Fibroblast of pulmonary artery (primary cell): ENCODE measurements at places on chromosomes 7 and 10.

GRCh38 chr10:131779661-131780394 is 121.0 kb upstream of the PPP2R2D start:
- no peak for DNase-seq

GRCh38 chr7:46054272-46054671 is 133.2 kb upstream of the IGFBP3 start:
- DNase-seq: peak; percentile 65

GRCh38 chr10:128008521-128009250 is 101.8 kb downstream of the PTPRE start:
- DNase-seq: no peak

- no peak for DNase-seq
Observed at GRCh38 chr10:95579292-95579691, 18.1 kb upstream of the SORBS1 start.

GRCh38 chr7:69638674-69639073 is 40.4 kb downstream of the AUTS2 start:
- no peak for DNase-seq

DNA sequence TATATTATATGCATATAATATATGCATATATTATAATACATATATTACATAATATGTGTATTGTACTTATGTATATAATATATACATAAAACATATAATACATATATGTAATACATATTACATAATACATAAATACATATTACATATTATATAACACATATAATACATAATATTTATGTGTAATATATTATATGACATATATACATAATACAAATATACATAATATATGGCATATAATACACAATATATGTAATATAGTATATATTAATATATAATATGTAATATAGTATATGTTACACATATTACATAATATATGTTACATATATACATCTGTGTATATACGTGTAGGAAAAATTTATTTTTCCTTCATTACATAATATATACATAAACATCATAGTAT is 63.4 kb downstream of the SGMS1 start:
- DNase-seq: no peak

- DNase-seq: no peak
Observed at GRCh38 chr7:34187798-34188307, 282.5 kb downstream of the BMPER start.

DNA sequence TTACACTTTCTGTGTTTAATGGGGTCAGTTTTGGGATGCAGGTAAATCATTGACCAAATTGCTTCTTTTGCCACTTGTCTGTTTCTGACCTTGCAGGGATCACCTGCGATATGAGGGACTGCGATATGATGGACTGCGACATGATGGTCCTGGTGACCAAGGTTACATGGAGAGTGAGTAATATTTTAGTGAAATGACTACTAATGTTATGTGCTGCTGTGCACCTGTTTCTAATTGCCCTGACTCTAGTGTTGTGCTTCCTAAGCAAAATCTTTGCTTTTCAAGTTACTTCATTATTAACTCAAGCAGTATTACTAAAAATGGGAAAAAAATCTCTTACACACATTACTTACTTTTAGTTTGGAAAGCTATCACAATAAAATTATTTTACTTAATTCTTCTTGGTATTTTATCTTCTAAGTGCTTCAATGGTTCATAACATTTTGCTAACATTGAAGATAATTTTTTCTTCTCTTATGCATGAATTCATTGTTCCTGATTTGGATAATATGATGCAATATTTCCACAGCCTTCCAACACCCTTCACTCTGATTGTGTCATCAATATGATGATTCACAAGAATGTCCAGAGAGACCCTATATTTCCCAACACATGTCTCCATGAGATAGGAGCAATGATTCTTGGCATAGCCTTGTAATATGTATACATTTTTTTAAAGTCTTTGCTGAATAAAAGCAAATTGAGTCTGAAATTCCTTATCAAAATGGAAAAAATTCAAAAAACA is 306.2 kb upstream of the AKR1E2 start:
- peak; percentile 95 for DNase-seq

- no peak for DNase-seq
Observed at GRCh38 chr10:299969-300368, 164.7 kb downstream of the ZMYND11 start.

DNA sequence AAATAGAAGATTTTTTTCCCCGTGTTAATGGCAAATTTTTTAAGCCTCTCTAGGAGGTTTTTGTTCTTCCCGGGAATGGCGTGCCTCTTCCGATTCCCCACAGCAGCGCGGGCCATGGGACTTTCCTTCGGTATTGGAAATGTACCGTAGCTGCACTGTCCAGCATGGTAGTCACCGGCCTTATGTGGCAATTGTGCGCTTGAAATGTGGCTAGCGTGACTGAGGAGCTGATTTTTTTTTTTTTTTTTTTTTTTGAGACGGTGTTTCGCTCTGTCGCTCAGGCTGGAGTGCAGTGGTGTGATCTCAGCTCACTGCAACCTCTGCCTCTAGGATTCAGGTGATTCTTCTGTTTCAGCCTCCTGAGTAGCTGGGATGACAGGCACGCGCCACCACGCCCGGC is 938 bp upstream of the TCTN3 start:
- no peak for DNase-seq

- no peak for DNase-seq
Observed at GRCh38 chr10:113331961-113332360, 220.9 kb upstream of the HABP2 start.

GRCh38 chr10:17703706-17704105 is 48.3 kb upstream of the TMEM236 start:
- DNase-seq: no peak

GRCh38 chr7:99563650-99564049 is 5.2 kb downstream of the ZNF655 start:
- DNase-seq: peak; percentile 44

DNA sequence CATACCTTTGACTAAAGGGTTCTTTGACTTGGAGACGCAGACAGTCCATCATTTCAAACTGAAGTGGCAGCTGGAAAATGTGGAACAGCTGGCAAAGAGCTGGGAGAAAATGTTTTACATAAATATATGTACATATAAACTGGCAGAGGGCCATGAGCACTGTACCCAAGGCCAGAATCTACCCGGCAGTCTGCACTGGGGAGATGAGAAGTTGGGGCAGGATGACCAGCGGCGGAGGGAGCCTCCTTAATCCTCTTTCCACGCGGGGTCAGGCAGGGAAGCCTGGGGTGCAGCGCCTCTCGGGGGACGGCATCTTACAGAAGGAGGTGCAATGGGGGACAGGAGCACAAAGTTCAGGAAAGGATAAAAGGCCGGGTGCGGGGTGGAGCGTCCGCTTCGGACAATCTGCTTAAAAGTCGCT is 1.3 kb downstream of the GLI3 start:
- no peak for DNase-seq

- DNase-seq: no peak
Observed at GRCh38 chr7:150855476-150856302, 3.4 kb downstream of the AOC1 start.

DNA sequence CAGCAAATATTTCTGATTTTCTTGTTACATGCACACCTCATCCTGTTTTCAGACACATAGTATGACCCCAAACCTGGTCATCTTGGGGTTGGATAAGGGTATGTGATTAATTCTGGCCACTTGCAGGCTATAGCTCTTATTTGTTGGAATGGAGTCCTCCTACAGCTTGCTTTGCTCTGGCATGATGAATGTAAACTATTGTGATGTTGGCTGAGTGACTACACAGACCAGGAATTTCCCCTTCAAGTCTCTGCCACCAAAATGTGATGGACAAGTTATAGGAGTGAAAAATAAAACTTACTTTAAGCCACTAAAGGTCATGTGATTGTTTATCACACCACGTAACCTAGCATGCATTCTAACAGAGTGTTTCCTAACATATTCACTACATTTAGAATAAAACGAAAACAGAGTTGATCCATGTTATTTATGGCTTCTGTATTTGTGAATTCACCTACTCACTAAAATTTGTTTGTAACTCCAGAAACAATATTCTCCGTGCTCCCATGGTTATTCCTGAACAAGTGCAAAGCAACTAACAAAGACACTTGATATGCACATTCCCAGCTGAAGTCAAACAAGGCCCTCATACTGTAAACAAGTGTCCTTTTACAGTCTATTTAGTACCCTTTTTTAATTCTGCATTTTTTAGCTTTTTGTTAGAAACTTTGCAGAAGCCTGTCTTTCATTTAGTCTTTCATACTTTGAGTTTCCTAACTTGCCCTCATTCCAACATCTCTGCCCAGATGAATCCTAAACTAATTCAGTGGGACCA is 599.2 kb upstream of the PCDH15 start:
- DNase-seq: peak; percentile 17

GRCh38 chr7:102843850-102844249 is 69.0 kb upstream of the LRRC17 start:
- no peak for DNase-seq

DNA sequence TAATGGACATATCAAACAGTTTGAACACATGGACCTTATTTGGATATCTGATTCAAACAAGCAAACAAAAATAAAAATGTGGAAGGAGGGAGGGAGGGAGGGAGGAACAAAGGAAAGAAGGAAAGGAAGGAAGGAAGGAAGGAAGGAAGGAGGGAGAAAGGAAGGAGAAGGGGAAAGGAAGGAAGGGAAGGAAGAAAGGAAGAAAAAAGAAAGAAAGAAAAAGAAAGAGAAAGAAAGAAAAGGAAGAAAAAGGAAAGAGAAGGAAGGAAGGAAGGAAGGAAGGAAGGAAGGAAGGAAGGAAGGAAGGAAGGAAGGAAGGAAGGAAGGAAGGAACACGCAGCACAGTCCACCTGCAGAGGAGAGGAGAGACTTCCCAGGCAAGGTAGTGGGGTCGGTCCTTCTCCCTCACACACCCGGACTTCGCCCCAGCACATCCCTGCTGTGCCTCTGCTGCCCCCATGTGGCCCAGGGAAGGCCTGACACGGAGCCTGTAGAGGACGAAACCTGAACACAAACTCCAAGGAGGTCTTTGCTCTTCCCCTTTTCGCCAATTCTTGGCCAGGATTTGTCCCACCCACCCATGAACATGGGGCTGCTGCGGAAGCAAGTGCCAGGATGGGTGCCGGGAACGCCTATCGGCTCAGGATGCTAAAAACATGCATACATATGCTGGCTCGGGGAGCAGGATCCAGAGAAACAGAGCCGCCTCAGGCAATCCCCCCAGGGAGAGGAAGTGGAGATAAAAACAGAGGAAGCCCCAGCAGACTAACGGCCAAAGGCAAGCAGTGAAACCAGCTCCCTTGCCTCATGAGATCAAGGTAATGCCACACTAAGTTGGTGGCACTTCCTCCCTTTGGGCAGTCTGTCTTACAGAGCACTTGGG is 52.3 kb upstream of the DGKI start:
- DNase-seq: peak; percentile 79

GRCh38 chr10:14604181-14605142 is 170.2 kb downstream of the FAM107B start:
- DNase-seq: peak; percentile 74

- no peak for DNase-seq
Observed at GRCh38 chr7:94602181-94602580, 53.8 kb downstream of the SGCE start.

GRCh38 chr7:143316492-143316891 is 581 bp downstream of the CLCN1 start:
- no peak for DNase-seq

DNA sequence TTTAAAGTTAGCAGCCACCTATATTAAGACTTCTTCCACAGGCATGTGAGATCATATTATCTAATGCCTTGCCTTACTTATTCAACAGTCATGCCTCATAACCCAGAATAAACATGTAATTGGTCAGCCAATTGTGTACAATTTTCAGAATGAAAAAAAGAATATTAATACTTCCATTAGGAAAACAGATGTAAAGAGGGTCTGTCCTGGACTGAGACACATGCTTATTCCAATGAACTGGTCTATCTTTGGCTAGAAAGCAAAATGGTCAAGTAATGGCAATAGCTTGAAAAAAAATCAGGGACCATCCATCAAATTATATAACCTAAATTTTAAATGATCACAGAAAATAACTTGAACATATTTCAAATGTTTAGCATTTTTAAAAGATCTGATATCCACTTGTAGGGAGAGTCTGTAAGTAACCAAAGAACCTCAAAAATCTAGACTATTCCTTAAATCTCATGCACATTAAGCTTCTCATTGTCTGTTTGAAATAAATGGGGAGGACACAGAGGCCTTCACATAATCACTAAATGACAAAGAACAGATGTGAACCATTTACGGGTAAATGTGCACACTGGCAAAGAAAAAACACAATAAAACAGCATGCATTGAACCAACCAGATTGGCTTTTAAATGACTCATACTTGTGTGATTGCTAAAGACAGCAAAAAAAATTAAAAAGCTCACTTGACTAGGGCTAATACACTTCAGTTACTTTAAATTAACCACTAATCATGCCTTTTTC is 568.8 kb upstream of the PCDH15 start:
- peak; percentile 39 for DNase-seq

- peak; percentile 87 for DNase-seq
Observed at GRCh38 chr7:22980422-22980821, 33.5 kb downstream of the HYCC1 start.

DNA sequence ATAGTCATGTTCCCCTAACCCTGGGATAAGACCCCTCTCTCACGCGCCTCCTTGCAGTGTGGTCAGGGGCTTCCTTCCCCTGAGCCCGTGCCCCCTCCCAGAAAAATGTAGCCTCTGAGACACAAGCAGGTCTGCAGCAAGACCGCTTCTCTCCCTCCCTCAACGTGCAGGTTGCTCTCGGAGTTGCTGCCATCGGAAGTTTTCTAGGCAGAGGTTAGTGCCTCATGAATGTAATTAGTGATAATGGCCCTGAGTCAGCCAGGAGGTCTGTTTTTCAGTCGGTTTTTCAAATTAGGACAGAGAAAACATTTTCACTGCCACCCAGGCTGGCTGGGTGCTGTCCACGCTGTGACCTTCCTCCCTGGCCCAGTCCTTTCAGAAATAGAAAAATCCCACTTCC is 43.2 kb upstream of the PRLHR start:
- DNase-seq: no peak
